ENCODE measurements at places on chromosomes 5 and 9.

DNA sequence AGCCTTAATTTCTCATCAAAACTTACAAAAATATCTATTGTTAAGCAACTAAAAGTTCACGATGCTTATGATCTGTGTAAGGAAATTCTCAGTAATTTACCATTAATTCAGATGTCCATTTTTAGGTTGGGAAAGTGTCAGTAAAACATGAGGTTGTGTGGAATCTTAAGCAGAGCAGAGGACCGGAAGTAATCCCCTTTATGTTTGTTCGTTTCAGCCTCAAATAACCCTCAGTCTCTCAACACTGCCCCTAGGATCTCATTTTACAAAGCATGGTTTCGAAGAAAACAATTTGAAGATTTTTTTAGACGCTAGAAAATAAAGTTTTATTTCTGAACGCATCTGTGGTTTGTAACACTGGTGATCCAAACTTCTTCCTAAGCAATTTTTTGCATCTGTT is 504.2 kb downstream of the MAT2B start:
- DNase-seq: no peak

GRCh38 chr9:88990729-88991065 is 571 bp upstream of the S1PR3 start:
- no peak for DNase-seq

DNA sequence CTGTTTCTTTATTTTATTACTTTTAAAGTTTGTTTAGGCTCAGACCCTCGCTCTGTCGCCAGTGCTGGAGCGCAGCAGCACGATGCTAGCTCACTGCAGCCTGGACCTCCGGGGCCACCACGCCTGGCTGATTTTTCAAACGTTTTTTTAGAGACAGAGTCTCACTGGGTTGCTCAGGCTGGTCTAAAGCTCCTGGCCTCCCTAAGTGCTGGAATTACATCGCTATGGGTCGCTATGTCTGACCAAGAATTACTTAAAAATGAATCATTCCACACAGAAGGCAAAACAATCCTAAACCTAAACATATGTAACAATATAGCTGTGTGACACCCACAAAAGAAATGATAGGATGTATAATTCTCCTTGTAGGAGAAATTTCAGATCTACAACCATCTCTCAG is 86.9 kb upstream of the SIMC1 start:
- no peak for DNase-seq

GRCh38 chr5:125006011-125006685 is 259.7 kb upstream of the ZNF608 start:
- peak; percentile 4 for DNase-seq

DNA sequence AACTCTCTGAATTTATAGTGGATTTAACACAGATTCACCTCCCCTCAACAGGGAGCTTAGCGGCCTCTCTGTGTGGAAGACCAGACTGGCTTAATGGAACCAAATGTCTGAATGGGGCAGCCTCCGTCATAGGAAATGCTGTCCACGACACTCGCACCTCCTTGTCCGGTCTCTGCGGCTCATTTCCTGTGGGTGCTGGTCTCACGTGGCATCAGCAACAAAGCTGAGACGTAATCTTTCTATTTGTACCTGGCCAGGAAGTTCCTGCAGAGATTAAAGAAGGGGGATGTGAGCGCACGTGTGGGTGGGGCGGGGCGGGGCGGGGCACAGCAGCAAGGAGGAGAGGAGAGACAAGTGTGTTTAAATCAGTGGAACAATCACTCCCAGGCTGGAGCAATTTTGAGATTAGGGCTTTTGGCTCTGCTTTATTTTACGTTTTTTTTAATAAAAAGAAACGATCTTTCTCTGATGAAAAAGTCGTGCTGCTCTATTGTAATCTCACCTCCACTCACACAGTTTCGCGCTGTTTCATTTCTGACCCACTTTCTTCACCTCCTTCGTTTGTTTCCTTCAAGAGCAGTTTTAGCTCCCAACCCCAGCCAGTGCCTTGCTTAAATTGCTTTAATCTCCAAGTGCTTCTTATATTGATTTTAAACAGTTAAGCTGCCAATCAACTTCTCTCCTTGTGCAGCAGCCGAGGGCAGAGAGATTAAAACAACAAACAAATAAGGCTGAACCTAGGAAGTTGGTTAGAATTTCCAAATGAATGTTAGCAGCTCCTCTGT is 132.2 kb upstream of the ASTN2 start:
- peak; percentile 1 for DNase-seq

DNA sequence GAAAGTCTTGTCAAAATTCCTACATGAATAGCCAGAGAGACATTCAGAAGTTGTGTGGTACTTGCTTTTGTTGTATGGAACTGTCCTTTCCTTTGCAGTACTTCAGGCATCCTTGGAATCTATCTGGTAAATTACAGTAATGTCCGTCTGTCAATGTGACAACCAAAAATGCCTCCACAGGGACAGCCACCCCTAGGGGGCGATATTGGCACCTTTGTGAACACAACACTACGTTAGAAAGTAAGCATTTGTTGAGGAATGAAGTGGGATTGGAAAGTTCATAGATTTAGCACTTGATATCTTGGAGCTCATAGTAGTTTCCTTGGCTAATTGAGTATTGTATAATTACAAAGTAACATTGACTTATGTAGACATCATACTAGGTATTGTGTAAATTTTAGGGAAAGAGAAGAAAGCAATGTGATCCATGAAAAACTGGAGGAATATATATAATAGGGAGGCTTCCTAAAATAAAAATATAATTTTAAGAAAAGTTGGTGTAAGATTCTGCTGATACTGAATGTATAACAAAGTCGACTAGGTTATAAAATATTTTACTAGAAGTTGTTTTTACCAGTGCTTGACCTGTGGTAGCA is 32.7 kb downstream of the TMEFF1 start:
- peak; percentile 25 for DNase-seq

GRCh38 chr5:153792305-153792704 is 246.4 kb downstream of the FAM114A2 start:
- no peak for DNase-seq

DNA sequence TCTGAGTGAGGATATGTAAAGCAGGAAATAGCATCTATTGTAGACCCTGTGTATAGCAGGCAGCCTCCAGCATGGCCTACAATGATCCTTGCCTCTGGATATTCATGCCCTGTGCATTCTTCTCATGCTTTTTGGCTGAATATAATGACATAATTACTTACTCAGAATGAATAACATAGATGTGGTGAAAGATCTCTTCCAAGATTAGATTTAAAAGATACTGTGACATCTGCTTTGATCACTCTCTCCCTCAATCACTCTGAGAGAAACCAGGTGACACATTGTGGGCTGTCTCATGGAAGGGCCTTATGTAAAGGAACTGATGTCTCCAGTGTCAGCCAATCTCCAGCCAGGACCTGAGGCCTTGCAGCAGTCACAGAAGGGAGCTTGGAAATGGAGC is 376.7 kb downstream of the DNAH5 start:
- no peak for DNase-seq

DNA sequence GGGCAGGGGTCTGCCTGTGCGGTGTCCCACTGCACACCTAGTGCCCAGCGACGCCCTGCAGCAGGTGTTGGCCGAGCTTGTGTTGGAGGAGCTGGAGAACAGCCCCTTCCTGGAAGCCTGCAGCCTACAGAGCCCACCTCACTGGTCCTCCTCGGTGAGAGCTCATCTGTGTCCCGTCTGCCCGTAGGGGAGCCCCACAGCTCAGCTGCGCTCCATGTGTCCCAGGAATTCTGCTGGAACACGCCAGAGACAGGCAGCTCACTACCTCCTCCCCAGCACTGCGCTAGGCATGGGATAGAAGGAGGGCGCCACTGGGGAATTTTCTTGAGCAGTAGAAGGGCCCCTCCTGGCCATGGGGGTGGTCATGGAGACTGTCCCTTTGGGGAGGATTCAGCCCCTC is 44.0 kb downstream of the DUSP1 start:
- no peak for DNase-seq

DNA sequence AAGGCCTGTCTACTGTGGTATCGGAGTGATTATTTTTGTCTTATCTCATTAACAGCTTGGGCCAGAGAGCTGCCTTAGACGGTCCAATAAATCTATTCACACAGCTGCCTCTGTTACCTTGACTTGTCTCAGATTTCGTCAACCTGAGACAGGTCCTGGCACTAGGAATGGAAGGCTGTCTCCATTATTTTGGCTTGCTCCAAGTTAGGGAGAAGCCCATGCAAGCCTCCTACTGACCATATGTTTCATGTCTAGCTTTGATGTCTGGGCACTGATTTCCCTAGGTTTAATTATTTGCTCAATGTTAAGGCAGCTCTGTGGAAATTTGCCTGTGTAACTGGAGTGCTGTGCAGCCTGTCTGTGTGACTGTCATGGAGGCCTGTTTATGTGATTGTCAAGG is 12.4 kb upstream of the RALGPS1 start:
- no peak for DNase-seq

- no peak for DNase-seq
Observed at GRCh38 chr9:91034976-91035824, 233.6 kb downstream of the SYK start.

- no peak for DNase-seq
Observed at GRCh38 chr5:107616213-107616612, 54.5 kb downstream of the EFNA5 start.

- DNase-seq: no peak
Observed at GRCh38 chr5:148005788-148006520, 57.8 kb upstream of the SPINK5 start.

DNA sequence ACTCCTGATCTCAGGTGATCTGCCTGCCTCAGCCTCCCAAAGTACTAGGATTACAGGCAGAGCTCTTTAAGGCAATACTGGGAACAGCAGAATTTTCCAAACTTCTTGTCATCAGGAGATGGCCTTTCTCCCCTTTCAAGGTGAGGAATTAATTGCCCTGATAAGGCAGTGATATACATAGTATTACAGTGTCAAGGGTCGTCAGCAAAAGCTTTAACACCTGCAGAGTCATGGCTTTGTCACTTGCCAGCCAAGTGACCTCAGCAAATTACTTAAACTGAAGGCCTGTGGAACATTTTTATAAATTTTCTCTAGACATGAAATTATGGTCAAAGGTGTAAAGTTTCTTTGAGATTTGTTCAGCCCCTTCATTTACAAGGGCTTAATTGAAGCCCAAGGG is 59.5 kb downstream of the FBXO38 start:
- DNase-seq: no peak

DNA sequence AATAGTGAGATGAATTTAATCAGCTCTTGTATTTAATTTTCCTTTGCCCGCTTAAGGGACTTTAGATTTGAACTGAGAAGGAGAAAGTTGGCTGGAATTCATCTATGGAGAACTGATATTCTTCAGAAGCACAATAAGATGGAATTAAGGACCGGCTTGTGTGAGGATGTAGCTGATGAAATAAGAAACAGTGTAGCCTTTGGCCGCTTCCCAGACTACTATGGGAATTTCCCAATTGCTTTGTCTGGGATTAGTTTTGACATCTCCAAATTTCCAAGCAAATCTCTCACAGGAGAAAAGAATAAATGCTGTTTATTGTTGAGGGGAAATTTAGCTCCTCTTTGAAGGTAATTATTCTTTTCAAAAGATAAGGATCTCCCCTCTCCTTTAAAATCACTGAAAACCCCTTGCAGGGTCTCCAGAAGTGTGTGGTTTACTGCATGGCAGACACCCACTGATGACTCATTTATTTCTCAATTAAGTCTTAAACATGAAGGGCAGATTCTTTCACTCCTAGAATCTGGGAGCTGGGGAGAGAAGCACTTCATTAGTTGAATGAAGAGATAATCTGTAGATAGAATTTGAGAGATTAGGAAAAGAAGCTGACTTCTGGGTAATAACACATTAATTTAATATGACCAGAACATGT is 606.5 kb upstream of the ADAMTS16 start:
- DNase-seq: no peak

GRCh38 chr5:160260006-160260775 is 30.9 kb downstream of the FABP6 start:
- no peak for DNase-seq

DNA sequence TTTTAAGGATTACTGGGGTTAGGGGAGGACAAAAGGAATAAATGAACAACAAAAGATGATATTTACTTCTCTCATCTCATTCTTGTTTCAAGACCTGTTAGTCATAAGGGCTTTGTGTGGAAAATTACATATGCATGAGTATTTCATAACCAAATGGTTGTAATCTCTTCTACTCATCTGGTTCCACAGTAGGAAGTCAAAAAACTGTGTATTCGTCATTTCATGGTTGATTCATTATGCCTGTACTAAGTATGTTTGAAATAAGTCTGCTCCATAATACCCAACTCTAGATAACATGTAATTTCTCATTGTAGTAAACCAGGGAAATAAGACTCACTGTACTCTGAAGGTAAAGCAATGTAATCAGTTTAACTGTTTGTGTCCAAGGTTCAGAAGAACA is 212.9 kb downstream of the ARRDC3 start:
- no peak for DNase-seq

- no peak for DNase-seq
Observed at GRCh38 chr5:80798166-80798565, 143.4 kb upstream of the DHFR start.

DNA sequence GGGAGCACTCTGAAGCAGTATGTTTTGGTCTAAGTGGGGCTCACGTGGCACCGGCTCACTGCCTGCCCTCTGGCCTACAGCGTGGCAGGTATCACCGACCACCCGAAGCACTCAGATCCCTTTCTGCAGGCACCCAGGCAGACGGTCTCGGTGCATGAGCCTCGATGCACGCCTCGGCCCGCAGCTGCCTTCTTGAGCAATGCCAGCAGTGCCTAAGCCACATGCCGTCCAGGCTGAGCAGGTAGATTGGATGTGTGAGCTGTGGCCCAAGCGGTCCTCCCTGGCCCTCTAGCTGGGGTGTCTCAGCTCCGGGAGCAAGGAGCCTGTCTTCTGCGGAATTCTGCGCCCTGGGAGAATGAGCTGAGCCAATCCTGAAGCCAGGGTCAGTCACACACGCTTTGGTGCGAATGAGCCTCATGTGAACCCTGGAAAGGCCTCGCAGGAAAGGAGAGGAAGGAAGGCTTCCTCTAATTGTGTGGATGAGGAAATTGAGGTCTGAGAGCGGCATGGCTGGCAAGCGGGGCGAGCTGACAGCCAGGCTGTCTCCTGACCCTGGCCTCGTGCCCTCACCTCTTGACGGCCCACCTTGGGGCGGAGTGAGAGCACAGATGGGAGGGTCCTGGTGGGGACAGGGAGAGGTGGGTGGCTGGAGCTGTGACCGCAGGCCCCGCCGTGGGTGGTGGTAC is 14.4 kb downstream of the RXRA start:
- no peak for DNase-seq

DNA sequence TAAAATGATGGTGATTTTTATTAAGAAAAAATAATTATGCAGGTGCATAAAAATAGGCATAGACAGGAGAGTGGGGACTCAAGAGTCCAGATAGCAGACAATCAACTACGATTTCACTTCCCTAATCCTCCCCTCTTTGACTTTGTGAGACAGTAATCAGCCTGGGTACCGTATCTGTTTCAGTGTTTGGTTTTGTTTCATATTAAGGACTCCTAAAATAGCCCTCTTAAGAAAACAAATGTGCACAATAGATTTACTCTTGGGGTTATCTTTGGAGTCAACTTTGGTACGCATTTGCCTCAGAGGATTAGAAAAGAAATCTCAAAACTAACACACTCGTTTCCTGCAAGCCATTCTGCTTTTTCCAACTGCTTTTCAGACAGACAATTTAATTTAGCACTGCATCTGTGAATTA is 96.3 kb downstream of the ZNF608 start:
- no peak for DNase-seq
